ENCODE measurements at places on chromosomes 2 and 18.

DNA sequence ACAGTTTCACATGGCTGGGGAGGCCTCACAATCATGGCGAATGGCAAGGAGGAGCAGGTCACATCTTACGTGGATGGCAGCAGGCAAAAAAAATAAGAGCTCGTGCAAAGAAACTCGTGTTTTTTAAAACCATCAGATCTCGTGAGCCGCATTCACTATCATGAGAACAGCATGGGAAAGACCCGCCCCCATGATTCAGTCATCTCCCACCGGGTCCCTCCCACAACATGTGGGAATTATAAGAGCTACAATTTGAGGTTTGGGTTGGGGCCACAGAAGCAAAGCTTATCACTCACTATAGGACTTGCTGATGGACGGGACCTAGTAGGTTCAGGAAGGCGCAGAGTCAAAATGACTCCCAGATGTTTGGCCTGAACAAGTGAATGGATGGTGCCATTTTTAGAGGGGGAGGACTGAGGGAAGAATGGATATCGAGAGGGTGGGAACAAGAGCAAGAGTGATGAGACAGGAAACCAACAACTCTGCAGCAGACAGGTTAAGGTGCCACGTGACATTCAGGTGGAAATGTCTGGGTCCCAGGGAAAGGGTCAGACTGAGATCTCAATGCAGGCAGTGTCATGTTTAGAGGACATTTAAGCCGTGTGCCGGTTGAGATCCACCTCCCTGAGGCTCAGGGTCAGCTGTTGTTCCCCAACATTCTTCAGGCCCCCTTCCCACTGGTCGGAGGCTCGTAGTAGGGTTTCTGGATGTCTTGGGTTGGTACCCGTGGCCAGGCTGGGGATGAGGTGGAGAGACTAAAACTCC, 85.7 kb downstream of the MYCN start:
- no peak for DNase-seq

- peak; percentile 9 for DNase-seq
Observed at GRCh38 chr2:199861132-199861774, 10.3 kb upstream of the FTCDNL1 start.

GRCh38 chr18:48297139-48297538, 112.0 kb downstream of the ZBTB7C start:
- DNase-seq = no peak

DNA sequence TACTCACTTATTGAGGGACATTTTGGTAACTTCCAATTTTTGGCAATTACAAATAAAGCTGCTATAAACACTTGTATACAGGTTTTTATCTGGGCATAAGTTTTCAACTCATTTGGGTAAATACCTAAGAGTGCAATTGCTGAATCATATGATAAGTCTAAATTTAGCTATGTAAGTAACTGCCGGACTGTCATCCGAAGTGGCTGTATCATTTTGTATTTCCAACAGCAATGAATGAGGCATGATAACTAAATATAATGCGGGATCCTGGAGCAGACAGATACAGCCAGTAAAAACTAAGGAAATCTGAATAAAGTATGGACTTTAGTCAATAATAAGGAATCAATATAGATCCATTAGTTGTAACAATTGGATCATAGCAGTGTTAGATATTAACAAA, 156.5 kb upstream of the RMP24 start:
- no peak for DNase-seq

- DNase-seq = no peak
Observed at GRCh38 chr2:215627771-215628170, 191.9 kb upstream of the FN1 start.

- no peak for DNase-seq
Observed at GRCh38 chr2:31335921-31336585, 78.5 kb downstream of the XDH start.

DNA sequence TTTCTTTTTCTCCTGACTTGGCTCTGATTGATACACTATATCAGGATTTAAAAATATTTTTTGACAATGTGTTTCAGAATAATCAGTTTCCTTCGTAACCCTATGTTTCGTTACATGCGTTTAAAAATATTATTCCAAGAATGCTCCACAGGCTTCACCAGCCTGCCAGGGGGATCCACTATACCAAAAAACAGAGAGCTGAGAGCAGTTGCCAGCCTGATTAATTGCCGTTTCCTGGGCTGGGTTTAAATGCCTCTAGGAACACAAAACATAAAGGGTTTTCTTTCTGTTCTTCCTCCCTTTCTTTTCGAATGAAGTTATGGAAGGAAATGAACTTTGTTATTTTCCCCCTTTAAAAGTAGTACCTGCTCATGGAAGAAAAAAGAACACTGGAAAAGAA, 47.9 kb downstream of the LRRFIP1 start:
- DNase-seq = no peak

- DNase-seq = no peak
Observed at GRCh38 chr2:8408560-8409460, 273.0 kb upstream of the ID2 start.

- no peak for DNase-seq
Observed at GRCh38 chr2:72082021-72082601, 65.6 kb downstream of the CYP26B1 start.

GRCh38 chr2:67642046-67642382, 244.9 kb downstream of the ETAA1 start:
- no peak for DNase-seq

DNA sequence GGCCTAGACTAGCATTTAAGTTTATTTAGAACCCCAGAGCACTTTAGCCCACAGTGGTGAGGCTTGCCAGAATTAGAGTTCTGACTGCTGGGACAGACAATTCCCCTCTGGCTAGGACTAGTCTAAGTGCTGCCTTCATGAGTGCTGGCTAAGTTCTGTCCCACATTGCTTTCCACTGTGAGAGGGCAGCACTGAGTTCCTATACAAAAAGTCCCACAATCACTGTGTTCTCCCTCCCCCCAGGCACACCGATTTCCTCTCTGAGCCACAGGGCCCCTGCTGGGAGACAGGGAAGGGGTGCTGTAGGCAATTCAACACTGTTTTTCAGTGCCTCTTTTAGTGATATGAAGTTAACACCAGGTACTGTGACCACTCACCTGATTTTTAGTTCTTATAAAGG, 310.9 kb downstream of the DLGAP1 start:
- no peak for DNase-seq

DNA sequence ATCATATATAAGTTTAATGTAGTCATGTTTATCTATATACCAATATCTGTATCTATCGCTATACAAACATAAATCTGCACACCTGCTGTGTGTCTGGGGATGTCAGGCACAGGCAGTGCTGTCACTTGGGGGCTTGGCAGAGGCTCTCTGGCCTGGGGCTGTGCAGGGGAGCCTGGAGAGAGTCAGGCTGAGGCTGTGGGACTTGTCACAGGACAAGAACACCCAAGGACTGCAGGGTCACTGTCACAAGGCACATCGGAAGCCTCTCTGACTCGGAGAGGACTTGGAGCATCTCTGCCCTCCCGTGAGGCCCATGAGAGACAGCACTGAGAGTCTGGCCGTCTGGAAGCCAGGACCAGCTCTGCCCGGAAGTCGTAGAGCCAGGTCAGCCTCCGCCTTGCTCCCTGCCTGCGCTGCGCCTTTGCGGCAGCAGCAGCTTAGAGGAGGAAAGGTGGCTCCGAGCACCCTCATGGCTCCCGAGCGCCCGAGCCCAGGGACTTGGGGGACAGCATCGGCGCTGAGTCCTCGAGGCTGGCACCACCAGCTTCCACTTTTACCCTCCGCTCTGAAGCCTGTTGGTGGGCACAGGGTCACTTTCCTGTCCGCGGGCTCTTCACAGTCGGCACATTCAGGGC, 280.3 kb downstream of the NDUFA10 start:
- no peak for DNase-seq

DNA sequence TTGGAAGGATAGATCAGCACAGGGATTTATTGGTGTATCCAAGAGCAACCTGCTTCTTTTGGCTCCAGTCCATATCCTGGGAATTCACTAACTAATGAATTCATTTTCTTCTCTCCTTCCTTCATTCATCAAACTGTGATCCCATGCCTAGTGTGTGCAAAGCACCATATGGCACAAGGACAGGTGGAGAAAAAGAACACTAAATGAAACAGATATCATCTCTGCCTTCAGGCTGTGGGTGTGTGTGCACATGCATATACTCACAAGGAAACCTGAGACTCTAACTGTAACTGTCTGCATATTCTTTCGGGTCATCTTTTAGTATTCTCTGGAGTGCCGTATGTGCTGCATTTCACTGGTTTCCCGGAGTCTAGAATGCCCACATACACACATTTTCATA, 20.2 kb downstream of the TNP1 start:
- no peak for DNase-seq

GRCh38 chr2:235638541-235639427, 144.9 kb downstream of the AGAP1 start:
- DNase-seq = no peak

DNA sequence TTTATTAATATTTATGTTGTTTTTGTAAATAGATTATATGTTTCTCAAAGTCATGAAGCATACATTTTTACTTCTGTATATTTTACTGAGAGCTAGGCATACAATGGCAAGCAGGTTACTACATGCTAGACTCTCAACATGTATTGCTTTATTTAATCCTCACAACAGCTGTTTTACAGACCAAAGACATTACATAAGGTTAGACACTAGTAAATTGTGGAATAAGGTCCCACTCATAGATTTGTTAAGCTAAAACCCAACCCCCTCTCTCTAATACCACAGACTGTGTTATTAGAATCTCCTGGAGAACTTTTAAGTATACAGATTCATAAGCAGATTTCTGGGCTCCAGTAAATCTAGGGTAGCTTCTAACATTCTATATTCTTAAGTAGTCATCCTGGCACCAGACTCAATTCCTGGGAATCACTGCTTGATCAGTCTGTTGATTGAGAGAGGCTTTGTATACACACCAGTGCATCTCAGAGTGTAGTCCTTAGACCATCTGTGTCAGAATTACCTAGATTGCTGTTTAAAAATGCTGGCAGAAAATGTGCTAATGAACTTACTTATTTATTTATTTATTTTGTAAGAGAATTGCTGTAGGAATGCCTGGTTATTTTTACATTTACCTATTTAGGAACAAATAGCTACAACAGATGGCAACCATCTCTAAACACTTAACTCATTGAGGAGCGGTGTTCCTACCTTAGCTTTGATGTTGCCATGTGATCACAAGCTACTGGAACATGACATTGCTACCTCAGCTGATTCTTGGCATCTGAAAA, 153.5 kb upstream of the CAVIN2 start:
- DNase-seq = no peak
